AG09309 (cell line): ENCODE measurements at places on chromosomes 2 and 18.
A peak's percentile ranks its signal among the peaks of the same experiment; 100 is the strongest.

DNA sequence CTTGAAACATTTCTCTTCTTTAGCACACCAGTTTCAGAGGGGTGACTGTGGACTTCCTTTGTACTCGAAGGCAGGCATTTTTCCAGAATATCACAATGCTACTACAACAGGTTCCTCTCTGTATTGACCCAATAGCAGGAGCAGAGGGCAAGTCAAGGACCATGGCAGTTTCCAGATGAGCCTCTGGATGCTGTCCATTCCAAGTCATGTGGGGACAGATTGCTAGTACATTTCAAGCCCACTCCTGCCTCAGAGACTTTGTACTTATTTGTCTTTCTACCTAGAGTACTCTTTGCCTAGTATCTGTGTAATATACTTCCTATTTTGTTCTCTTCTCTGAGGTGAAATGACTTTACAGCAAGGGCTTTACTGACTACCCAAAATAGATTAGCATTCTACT is 373.9 kb downstream of the PIK3C3 start:
- DNase-seq = no peak

- no peak for DNase-seq
These were observed 94.0 kb downstream of the BIRC6 start for GRCh38 chr2:32450851-32451250.

DNA sequence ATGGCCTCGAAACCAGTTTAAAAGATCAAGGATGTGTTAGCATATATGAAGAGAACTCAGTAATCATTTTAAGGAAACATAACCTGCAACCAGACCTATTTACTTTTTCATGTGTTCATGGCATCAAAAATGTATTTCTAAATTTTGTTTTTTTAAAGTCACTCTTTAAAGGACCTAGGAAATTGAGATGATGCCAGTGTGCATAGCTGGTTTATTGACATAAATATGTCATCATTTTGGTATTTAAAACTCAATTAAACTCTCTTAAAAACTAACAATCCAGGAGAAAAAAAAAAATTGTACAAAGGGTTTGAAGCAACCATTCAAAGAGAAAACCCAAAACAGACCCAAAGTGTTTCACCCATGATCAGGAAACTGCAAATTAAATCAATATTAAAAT is 198.9 kb upstream of the RND3 start:
- DNase-seq = no peak

DNA sequence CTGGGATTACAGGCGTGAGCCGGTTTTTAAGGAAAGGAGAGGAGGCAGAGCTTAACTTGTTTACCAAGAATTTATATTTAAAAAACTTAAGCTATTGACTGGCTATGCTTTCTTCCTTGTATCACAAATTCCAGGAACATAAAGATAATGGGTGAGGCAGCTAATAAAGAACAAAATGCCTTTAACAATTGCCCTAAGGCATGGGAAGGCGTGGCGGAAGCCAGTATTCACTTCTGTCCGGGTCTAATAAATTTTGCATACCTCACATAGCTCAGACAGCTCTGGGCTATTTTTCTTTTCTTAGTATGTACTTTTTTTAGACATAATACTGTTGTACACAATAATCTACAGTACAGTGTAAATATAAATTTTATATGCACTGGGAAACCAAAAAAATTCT is 1.0 kb upstream of the LDAH start:
- no peak for DNase-seq

GRCh38 chr18:65278939-65279667 is 471.7 kb upstream of the CDH7 start:
- DNase-seq = no peak

- no peak for DNase-seq
These were observed 107.8 kb downstream of the GFPT1 start for GRCh38 chr2:69279211-69279610.

GRCh38 chr2:215845839-215846586 is 167.3 kb downstream of the MREG start:
- DNase-seq = no peak

DNA sequence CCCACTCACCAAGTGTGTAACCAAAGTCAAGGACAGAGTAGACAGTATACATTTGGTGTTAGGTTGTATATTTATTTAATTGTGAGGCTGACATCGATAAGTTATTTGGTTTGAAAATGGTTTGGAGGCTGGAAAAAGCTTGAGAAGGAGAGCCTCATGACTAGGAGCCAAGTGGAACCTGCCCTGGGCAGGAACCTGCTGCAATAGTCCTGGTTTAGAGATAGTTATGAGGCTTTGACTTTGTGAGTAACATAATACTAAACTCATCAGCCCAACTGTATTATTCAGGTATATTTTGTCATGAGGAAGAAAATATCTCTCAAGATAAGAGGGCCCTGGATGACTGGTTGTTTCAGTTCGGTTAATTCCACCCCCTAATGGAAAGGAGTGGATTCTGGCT is 234.3 kb upstream of the CYRIA start:
- no peak for DNase-seq

DNA sequence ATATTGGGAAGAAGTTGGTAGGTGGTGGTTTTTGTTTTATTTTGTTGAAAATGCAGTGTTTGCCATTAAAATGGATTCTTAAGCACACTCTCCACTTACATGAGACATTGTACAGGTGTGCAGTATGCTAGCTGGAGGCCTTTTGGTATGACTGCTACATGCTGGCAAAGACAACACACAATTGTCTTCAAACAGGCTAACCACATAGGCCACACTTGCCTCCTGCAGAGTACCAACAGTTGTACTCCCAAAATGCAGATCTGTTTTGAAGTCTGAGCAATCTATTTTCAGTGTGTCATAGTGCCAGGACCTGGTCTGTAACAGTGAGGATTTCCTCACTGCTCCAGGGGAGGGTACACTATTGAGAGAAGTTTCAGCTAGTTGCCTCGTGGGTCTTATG is 213.6 kb downstream of the ZRANB3 start:
- no peak for DNase-seq

GRCh38 chr18:52334307-52334706 is 5.7 kb upstream of the DCC start:
- no peak for DNase-seq

GRCh38 chr2:84816426-84817026 is 64.4 kb downstream of the TRABD2A start:
- DNase-seq = no peak

GRCh38 chr2:213252206-213252605 is 32.1 kb upstream of the SPAG16 start:
- no peak for DNase-seq

DNA sequence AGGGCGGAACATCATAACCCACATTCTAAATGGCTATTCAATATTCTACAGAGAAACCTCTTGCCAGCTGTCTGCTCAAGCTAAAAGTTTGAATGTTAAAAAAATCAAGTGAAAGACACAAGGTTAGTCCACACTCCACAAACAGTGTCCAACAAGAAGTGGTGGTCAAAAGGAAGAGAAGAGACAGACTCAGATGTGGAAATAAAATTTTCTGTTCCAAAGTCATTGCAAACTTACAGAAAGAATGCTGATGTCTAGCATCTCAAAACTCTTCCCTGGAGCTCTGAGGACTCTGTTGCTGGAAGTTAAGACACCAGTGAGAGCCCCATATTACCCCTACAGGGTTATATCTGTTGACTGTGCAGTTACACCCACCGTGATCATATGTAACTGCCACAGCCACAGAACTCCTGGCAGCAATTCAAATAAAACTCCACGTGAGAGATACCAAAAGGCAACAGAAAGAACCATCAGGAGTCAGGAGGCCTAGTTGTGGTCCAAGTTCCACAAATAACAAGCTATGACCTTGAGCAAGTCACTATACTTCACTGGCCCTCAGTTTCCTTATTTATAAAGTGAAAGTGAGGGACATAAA is 60.9 kb downstream of the AAK1 start:
- no peak for DNase-seq

DNA sequence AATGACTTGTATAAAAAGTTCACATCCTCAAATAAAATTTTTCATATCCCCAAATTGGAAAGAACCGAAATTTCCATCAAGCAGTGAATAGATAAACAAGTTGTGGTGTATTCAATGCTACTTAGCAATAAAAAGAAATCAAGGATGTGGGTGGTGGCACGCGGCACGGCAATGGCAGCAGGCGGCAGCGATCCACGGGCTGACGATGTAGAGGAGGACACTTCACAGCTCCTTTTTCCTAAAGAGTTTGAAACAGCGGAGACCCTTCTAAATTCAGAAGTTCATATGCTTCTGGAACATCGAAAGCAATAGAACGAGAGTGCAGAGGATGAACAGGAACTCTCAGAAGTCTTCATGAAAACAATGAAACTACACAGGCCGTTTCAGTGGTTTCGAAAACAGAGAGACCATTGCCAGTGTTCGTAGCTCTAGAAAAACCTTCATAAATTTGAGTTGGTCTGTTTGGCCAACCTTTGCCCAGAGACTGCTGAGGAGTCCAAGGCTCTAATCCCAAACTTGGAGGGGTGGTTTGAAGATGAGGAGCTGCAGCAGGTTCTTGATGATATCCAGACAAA is 9.8 kb upstream of the IL36A start:
- DNase-seq = no peak

DNA sequence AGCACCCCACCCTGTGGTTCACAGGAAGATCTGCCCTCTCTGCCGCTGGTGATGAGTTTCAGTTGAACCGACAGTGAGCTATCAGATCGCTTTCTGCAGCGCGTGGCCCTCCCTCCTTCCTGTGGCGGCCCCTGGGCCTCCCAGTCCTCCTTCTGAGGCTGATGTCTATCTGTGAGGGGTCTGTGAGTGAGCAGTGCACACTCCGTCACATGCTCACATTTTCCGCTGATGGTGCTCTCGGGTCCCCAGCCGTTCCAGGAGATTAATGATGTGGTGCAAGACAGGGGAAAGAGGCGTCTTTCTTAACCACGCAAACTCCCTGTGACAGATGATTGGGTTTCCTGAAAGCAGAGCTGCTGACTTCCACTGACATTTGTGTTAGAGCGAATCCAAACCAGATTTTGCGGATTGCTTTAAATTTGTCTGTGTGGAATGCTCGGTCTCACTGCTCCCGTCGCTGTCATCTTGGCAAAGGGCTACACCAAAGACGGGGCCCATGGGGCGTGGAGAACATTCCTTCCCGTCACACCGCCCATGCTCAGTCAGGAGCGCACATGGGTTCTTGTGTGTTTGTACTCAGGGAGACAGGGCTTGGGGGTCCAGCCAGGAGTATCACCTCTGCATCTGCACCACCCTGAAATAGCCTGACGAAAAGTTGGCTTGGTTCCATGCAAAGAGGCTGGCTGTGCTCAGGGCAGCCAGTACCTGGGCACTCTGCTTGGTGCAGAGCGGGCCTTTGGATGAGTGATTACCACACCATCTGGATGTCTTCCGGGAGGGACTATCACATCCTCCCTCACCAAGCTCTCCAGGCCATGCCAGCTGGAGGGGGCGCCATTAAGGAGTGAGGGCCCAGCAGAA is 154.7 kb upstream of the HS6ST1 start:
- peak; percentile 2 for DNase-seq

- DNase-seq = no peak
These were observed 171.1 kb downstream of the HDAC4 start for GRCh38 chr2:239229545-239230279.

DNA sequence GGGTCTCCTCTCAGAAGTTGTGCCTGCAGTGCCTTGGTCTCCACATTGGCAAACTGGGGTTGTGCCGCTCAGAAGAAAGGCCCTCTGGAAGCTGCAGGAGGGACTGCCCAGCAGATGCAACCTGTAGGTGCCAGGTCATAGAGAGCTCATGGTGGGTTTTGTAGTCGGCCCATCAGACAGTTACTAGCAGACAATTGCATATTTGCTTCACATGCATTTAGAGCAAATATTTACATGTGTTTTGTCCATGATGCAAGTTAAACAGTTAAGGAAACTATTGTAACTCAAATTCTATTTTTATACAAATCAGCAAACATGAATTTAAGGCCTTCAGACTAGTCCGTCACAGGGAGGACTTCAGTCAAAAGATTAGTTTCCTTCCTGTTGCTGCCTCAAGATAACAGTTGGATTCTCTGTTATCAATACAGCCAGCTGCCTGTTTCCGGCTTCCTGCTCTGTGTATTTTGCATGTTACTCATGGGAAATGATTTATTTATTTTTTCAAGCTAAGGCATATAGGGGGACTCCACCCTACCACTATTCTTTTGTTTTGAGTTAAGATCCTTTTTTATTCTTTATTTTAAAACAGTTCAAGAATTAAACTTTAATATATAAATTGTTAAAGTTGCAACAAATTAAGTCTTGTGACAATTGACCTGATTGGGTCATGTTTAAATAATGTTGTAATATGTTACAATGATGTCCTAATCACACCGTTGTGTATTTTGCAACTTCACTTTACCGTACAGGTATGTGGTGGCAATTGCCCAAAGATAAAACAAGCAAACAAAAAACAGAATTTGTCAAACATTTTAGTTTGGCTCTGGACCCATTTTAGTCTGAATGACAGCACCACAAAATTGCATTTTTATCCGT is 133.5 kb downstream of the SPTBN1 start:
- DNase-seq = no peak

- peak; percentile 20 for DNase-seq
These were observed 12.7 kb downstream of the DGUOK start for GRCh38 chr2:73939419-73939818.

DNA sequence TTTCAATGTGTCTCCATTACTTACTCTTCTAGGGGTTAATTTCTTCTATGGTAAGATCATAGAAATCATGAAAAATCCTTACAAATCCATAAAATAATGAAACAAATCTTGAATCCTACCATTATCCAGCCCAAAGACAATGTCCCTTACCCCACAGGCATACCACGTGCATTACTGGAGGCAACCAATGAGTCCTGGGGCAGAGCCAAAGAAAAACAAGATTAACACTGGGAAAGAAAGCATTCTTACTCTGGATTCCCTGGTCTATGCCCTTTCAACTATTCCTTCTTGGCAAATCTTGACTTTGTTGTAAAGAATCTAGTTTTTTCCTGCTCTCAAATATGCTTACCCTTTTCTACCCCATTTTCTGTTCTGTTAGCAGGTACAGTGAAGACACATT is 3.1 kb upstream of the GALNT1 start:
- no peak for DNase-seq

DNA sequence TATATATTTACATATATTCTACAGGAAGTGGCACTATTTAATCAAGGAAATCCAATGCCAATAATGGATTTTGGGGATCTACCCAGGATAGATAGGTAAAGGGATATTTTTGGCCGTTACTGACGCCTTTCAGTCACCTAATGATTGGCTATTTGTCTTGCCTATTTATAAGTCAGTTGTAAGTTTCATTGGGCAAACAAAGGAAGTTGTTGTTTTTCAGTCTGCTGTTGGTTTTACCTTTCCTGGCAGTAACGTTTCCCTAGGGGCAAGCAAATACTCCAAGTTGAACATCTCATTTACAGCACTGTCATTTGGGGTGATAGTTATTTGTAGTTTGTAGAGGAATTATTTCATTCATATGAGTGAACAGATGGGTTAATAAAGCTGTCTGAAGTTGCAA is 17.0 kb upstream of the LANCL1 start:
- DNase-seq = no peak

DNA sequence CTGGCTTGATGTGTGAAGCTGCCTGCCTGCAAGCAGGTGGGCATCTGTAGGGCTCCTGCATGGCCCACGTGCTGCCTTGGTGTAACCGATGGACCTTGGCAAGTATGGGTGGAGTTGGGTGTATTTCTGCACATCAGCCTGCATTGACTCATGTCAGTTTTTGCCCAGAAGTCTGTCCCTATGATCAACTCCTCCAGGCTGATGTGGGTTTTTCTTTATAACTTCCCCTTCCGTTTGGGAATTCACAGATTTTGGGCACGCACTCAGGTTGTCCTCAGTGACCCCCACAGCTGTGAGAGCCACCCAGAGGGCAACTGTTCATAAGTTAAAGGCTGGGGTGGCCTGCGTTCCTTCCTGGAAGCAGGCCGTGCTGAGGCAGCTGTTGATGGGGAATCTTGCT is 123.3 kb downstream of the NCK2 start:
- DNase-seq = no peak
